NCI-H774 (cell line): ENCODE measurements at places on chromosomes 1 and 21.
A peak's percentile ranks its signal among the peaks of the same experiment; 100 is the strongest.

DNA sequence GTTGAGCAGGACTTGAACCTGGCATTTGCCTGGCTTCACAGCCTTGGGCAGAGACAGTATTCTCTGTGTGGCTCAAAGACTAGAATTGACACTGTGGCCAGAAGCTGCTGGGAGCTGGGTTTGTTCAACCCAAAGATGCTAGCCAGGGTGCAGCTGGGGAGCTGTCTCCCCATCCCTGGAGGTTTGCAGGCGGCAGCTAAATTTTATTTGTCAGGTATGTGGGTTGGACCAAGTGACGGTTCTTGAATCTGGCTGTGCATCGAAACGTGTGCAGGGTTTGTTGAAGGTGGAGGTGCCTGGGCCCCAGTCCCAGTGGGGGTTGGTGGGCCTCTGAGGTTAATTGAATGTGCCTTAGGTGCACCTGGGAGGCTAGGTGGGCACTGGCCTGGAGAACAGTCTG lies 11.8 kb downstream of the WNT4 start:
- DNase-seq: no peak

GRCh38 chr1:209266590-209267205 lies 316.8 kb upstream of the CAMK1G start:
- no peak for DNase-seq

- DNase-seq: no peak
These were observed 48.4 kb upstream of the C1orf198 start for GRCh38 chr1:230916587-230917283.

- no peak for DNase-seq
These were observed 82.8 kb downstream of the TRABD2B start for GRCh38 chr1:47914218-47914938.

GRCh38 chr21:31873275-31873695 lies 465 bp downstream of the HUNK start:
- no peak for DNase-seq

GRCh38 chr1:48741380-48741779 lies 35.3 kb downstream of the BEND5 start:
- DNase-seq: peak; percentile 14

GRCh38 chr1:57018119-57018518 lies 52.3 kb upstream of the C8B start:
- no peak for DNase-seq

- no peak for DNase-seq
These were observed 5.4 kb upstream of the SLC45A1 start for GRCh38 chr1:8312235-8313218.

GRCh38 chr21:25898671-25899070 lies 163.9 kb downstream of the GABPA start:
- no peak for DNase-seq

DNA sequence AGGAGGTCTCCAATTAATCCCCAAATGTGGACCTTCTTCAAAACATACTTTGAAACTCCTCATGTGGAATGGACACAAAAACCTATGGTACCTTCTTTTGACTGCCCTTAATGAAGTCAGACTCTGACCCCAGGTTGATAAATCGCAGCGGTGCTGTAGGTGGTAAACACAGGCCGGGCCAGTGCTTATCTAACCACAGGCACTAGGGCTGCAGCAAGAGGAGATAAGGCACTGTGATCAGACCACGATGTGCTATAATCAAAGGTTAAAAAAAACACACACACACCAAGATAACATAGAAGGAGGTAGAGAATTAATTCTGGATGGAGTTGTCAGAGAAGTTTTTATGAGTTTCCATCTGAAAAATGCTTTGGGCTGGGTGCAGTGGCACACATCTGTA lies 52.3 kb upstream of the SIPA1L2 start:
- no peak for DNase-seq

DNA sequence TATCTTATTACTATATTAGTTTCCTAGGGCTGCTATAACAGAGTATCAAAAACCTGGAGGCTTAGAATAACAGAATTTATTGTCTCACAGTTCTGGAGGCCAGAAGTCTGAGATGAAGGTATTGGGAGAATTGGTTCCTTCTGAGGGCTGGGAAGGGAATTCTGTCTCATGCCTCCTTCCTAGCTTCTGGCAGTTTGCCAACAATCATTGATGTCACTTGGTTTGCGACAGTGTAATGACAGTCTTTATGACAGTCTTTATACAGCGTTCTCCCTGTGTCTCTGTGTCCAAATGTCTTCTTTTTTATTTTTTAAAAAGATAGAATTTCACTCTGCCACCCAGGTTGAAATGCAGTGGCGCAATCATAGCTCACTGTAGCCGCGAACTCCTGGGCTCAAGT lies 15.8 kb upstream of the CENPF start:
- DNase-seq: no peak

DNA sequence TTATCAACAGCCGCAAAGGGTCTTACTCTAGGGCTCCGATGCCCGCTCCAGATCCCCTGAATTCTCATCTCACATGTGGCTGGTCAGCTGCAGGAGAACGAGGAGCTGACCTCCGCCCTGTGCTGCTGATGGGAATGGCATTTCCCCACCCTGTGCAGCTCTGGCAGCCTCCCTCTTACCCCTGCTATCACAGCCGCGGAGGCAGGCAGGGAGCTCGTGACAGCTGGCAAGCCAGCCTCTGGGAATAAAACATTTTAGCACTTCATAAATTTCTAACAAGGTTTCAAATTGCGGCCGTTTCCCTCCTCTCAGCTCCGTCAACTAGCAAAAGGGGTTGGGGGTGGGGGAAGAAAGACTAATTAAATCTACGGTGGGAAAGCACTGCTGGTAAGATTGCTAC lies 81.1 kb downstream of the DSCAM start:
- DNase-seq: no peak

GRCh38 chr21:39840373-39841097 lies 26.7 kb upstream of the PCP4 start:
- no peak for DNase-seq

DNA sequence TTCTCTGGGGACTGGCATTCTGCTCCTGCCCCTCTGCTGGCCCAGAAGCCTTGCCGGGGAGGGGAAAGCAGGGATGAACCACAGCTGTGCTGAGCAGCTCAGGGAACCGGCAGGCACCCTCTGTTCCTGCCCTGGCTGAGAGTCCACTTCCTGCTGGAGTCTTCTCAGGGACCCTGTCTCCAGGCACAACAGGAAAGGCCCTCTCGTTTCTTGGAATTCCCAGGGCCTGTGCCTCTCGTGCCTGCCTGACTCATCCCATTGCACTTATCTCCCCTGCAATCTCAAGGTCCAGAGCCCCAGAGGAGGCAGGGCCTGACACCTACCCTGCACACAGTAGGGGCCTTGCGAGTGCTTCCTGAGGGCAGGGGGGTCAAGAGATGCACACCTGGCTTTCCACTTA lies 1.1 kb upstream of the EDN2 start:
- DNase-seq: no peak

- DNase-seq: no peak
These were observed 1891.2 kb downstream of the NCAM2 start for GRCh38 chr21:22889445-22889844.

GRCh38 chr1:17550729-17551584 lies 11.5 kb downstream of the ARHGEF10L start:
- DNase-seq: no peak

- no peak for DNase-seq
These were observed 969.5 kb upstream of the B3GALT2 start for GRCh38 chr1:194155962-194156361.

- DNase-seq: no peak
These were observed 32.2 kb upstream of the H6PD start for GRCh38 chr1:9202240-9202870.

DNA sequence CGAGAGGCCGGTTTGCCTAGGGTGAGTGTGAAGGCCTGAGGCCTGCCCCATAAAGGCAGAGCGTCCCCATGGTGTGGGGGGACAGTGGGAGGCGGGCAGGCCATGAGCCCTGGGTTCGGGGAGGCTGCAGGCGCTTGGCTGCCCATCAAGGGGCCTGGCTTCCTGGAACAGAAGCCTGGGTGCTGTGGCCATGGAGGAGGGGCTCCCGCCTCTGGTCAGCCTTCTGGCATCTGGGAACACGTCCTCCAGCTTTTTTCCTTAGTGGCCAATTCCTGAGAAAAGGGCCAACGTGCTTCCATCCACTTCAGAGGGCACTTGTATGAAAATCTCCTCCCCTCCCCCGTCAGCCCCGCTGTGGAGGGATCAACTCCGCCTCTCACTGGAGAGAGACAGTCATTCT lies 58.7 kb downstream of the PRDM16 start:
- no peak for DNase-seq

DNA sequence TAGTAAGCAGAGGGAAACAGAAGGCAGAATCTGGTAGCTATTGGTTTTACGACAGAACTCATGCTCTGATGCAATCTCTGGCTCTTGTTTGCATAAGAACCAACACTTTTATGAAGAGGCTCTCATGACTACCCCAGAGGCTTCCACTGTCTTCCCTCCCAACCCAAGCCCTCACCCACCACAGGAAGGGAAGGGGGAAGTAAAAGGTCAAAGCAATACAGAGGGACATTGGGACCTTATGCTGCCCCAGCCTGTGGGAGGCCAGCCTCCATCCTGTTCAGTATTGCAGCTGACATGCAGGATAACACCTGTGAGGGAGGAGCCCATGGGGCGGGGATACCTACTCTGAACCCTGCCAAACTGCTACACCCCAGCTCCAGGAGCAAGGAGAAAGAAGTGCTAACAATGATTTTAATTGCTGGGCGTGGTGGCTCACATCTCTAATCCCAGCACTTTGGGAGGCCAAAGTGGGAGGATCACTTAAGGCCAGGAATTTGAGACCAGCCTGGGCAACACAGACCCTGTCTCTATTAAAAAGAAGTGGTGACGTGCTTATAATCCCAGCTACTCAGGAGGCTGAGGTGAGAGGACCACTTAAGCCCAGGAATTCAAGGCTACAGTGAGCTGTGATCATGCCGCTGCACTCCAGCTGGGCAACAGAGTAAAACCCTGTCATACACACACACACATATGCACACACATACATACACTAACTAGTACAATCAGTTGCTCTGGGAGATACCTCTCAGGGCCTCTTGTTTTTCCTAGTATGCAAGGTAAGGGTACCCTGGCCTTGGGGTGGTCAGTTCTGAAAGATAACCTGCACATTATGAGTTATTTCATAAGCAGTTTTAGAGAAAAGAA lies 9.5 kb downstream of the MR1 start:
- DNase-seq: no peak

DNA sequence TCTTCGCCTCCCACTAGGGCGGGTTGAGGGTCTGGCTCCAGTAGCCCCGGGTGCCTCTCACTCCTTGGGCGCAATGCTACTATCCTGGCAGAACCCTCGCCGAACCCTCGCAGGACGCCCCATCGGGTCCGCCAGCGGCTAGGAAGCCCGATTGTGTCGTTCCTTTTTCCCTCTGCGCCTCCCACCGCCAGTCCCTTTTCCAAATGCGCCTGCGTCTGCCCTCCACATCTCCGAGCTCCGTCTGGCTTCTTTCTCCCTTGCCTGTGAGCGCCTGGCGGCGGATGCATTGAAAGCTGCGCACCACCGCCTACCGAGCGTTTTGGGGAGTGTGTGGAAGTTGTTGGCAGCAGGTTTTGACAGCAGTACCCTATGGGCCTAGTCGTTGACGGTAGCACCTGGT lies 1.0 kb upstream of the DIRAS3 start:
- no peak for DNase-seq

DNA sequence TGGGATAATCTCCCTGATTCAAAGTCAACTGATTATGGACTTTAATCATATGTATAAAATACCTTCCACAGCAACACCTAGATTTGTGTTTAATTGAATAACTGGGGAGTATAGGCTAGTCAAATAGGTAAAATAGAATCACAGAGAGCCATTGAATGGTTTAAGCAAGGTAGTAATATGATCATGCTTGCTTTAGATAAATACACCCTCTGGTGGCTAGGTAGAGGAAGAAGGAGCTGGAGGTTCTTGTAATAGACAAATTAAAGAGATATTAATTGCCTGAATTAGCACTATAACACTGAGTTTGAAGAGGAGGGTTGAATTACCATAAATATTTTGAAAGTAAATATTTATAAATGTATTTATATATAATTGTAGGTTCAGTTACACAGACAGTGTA lies 40.3 kb downstream of the DIRAS3 start:
- no peak for DNase-seq

- peak; percentile 66 for DNase-seq
These were observed at the start of gene CCSAP for GRCh38 chr1:229342656-229343569. CCSAP (minus strand) TSS chr1:229343047; CDS start chr1:229342465, 582 bp downstream.

- no peak for DNase-seq
These were observed 2.7 kb downstream of the PLXNA2 start for GRCh38 chr1:208241512-208241911.

- no peak for DNase-seq
These were observed 303.2 kb upstream of the FAM78B start for GRCh38 chr1:166470014-166470413.

DNA sequence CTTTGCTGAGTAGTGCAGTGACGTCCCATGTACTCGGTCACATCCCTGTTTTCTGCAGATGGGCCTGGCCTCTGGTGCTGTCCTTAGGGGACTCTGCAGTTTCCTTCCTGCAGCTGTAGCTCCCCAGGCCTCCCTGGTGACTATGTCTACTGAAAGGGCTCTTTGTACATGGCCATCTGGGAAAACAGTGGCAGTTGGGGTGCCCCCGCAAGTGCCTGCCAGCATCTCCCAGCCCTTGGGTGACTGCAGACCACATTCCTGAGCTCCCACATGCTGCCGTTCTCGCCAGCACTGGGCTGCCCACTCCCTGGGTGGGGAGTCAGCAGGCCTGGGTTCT lies 37.5 kb upstream of the KCNA10 start:
- no peak for DNase-seq

- no peak for DNase-seq
These were observed 22.7 kb upstream of the RGS8 start for GRCh38 chr1:182707122-182707521.

GRCh38 chr1:209168204-209168603 lies 415.3 kb upstream of the CAMK1G start:
- no peak for DNase-seq

DNA sequence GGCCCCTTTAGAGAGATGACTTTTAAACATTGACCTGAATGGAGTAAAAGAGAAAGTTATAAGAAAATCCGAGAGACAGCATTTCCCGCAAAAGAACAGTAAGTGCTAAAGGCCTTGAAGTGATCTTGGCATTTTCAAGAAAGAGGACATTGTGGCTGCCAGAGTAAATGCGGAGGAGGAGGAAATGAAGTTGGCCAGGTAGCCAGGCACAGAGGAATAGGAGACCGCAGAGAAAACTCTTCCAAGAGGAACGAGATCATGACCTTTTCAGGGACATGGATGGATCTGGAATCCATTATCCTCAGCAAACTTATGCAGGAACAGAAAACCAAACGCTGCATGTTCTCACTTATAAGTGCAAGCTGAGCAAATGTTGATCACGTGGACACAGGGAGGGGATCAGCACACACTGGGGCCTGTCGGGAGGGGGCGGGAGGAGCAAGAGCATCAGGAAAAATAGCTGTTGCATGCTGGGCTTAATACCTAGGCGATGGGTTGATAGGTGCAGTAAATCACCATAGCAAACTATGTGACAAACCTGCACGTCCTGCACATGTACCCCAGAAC lies 49.7 kb downstream of the EEIG2 start:
- DNase-seq: peak; percentile 76
